ENCODE measurements at places on chromosomes 11 and 22.

GRCh38 chr11:64089915-64090805 lies 54.4 kb downstream of the FLRT1 start:
- DNase-seq, result no peak

DNA sequence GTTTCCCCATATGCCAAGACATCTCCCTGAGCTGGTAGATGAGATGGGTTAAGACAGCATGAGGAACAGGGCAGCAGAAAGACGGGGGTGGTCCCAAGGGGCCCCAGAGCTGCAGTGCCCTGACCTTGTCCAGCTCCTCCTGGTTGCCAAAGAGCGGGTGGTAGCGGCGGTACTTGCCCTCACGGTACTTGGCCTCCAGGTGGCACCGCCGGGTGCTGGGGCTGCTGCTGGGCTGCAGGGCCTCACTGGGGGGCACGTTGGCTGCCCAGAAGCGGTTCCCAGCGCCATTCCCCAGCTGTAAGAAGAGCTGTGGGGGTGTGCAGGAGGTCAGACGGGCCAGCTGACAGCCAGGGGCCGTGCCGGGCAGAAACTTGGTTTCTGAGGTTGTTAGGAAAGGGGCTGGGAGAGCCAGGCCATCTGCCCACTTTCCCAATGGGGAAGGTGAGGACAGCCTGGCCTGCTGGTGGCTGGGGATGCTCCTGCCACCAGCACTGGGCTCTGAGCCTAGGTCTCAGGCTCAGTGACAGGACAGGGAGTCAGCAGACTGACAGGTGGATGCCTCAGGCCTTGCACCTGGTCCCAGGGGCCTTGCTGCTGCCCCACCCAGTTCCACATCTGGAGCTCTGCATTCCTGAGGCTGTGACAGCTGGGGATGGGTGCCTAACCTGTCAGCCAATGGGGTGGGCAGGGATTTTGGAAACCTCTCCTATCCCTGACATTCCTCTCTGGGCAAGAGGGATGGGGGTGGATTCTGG lies 30.0 kb upstream of the PDE2A start:
- DNase-seq, result no peak

DNA sequence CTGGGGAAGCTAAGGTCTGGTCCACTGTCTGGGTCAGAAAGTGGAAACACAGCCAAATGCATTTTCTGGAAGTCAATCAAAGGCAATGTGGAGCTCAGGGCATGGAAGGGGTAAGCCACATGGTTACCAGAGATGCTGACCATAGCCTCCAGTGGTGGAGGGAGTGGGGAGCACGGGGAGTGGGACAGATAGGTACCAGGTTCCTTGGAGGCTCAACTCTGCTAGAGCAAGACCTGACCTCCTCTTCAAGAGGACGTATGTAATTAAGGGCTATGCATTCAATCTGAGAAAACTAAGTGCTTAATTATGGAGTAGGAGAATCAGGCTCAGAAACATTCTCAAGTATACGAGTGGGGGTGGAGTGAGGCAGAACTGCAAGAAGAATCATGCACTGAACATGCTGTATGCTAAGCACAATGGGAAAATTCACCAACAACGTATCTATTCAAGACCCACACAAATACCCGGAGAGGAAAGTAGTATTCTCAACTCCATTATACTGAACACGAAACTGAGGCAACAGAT lies 65.2 kb upstream of the PHOX2A start:
- no peak for DNase-seq

GRCh38 chr11:104365676-104366075 lies 201.7 kb upstream of the PDGFD start:
- no peak for DNase-seq

DNA sequence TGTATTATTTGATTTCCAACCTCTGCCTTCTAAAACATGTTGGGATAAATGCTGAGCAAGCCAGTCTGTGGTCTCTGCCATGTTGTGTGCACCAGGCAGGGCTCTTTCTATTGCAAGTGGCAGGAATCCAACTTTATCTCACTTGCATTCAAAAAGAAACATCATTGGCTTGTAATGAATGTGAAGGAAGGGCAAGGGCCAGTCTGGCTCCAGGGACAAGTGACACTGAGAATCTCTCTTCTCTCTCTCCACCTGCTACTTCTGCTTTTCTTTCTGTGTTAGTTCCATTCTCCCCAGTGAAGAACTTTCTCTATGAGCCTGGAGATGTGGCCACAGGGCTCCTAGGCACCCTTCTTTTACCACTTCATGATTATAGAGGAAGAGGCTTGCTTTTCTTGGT lies 329.9 kb upstream of the NCAM1 start:
- DNase-seq, result no peak

DNA sequence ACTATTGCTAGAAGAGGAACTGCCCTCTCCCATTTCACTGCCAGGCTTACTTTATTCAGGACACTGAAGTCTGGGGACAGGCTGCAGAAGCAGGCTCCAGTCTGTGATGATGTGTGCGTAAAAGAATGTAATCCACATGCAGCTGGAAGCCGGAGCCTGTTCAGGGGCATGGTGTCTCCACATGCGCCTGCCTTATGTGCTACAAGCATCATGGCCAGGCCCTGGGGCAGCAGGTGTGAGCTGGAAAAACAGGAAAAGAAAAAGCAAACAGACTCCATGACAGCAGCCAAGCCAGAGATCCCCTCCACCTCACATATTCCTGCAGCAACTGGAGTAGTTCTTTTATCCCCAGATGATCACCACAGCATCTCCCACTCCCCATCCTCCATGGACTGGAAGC lies 33.4 kb downstream of the ARFGAP2 start:
- no peak for DNase-seq

GRCh38 chr22:42964994-42965699 lies 49.8 kb downstream of the PACSIN2 start:
- DNase-seq, result no peak

- DNase-seq, result no peak
Measured at GRCh38 chr11:96205460-96205809, 137.6 kb downstream of the MAML2 start.

DNA sequence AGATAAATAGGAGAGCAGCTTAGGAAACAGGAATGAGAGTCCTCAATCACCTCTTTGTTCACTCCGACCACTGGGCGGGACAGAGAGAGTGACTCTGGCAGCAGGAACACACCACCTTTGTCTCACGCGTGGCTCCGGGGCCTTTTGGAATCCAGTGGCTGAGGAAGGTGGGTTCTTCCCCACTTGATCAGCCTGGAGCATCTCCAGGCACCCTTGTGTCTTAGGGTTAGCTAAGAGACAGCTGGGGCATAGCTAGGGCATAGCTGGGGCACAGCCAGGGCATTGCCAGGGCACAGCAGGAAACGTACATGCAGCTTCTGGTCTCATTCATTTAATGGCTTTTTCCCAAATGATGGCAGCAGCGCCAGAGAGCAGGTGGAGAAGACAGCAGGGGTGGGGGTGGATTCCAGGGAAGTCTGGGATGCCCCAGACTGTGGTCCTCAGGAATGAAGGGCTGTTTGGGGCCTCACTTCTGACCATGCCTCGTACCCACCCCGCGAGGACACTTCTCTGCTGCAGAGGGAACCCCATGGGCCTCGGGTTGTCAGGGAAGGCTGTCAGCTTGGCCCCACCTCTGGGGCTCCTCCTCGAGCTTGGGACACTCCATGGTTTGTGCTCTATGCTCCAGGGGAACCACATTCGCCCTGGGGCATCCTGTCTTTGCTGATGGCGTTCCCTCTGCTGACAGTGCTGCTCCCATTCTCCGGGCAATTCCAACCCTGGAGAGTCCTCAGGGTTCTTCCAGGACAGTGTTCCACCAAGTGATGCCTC lies 30.4 kb upstream of the SHANK2 start:
- no peak for DNase-seq

DNA sequence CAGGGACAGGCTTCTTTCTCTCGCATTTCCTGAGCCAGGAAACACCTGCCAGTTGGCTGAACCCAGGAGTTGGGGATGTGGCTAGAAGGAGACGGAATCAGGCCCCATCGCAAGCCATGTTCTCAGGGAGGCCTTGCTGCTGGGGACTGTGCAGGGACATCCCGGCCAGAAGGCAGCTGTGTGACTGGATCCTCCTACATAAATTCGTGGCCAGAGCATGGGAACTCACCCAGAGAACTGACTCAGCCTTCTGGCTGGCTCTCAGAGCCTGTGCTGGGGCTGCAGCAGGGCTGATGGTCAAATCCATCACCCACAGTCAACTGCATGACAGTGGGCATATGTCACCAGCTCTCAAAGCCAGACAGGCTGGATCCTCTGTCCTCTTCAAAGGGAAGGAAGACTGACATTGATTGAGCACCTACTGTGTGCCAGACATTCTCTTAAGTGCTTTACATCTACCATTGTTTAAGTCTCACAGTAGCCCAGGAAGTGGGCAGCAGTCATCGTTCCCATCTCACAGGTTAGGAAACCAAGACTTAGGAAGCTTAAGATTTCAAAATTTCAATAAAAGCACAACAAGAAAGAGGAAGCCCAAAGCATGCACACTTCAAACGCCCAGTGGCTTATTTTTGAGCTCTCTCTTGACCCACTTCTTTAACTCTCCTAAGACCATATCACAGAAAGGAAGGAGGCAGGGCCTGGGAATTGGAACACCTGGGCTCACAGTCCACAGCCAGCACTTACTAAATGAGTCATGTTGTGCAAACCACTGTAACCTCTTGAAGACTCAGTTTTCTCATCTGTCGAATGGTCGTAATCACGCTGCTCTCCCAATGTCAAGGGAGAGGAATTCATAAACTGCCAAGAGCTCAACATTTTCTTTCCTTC lies 30.9 kb upstream of the CACNG2 start:
- no peak for DNase-seq

DNA sequence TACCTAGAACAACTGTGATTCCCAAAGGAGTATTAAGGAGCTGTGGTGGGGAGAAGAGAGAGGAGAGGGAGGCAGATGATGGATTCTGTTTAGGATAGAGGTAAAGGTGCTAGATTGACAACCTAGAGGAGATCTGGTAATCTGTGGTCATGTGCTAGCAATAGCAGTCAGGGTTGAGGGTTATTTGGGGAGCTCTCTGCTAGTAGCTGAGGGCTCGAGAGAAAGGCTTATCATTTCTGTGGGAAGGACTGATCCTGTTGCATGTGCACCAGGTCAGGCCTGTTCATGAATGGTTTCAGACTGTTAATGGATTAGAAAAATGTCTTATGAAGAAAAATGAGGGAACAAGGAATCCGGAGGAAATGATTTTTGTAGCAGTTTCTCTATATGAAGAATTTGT lies 63.2 kb downstream of the MTMR3 start:
- no peak for DNase-seq

DNA sequence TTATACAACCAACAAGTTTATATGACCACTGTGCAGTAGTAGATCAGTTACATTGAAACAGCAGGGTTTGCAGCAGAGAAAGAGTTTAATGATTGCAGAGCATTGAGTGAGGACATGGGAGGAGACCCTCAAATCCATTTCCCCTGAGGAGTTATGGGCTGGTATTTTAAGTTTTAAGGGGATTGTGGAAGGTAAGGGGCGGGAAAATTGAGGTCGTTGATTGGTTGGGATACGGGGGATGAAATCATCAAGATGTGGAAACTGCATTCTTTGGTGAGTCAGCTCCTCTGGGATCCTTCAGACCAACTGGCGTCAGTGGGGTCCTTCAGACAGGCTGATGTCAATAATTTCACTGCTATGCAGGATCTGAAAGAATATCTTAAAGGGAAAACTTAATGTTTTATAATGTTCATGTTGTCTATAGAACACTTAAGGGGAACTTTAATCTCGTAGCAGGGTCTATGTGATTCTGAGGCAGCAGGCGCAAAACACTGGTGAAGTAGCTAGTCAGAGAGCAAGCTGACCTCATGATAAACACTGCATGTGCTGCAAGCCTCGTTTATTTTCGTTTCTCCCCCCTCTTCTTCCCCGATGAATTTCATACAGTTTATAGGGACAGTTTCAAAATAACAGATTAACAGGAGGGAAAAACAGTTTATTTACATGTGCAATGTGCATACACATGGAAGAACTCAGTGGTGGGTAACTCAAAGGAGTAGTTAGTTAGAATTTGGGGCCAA lies 17.4 kb upstream of the BACE1-AS start:
- DNase-seq, result no peak

GRCh38 chr11:13236626-13237025 lies 41.0 kb upstream of the BMAL1 start:
- DNase-seq, result no peak

DNA sequence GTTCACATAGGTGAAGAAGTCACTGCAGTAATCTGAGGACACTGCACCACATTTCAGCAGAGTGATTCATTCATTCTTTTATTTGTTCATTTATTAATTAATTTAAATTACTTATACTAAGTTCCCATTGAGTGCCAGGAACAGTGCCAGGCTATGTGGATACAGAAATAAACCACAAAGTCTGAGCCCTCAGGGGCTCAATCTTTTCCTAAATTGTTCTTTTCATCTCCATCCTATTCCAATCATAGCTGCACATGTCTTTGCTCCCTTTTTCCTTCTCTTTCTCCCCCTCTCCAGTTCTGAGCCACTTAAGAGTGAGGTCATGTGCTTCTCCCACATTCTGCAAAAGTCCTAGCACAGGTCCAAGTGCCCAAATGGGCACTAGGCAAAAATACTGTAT lies 4.9 kb downstream of the SYTL2 start:
- DNase-seq, result no peak

DNA sequence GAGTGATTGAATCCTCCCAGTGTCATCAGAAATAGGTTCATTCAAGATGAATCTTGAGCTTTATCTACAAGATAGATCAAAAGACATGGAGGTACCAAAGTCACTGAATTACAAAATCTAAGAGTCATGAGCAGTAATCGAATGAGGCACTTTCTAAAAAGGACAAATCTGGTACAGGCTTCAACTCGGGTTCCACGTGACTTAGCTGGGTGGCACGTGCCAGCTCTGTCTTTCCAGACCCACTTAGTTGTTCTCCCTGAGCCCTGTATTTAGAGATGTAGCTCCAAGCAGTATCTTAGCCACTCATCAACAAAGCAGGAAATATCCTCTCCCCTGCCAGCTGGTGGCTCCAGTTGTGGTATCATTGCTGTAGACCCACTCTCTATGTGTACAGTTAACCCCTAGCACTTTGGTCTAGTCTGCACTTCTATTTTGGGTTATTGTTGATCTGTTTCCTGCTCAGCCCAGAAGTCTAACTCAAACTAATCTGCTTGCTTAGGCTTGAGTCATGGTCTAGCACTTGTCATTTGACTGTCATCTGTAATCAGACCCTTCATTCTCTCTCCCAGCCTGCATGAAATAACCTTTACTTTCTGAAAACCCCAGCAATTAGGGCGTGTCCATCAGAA lies 528.7 kb downstream of the ETS1 start:
- no peak for DNase-seq

- DNase-seq, result no peak
Measured at GRCh38 chr11:23789938-23790371, 706.9 kb upstream of the LUZP2 start.

DNA sequence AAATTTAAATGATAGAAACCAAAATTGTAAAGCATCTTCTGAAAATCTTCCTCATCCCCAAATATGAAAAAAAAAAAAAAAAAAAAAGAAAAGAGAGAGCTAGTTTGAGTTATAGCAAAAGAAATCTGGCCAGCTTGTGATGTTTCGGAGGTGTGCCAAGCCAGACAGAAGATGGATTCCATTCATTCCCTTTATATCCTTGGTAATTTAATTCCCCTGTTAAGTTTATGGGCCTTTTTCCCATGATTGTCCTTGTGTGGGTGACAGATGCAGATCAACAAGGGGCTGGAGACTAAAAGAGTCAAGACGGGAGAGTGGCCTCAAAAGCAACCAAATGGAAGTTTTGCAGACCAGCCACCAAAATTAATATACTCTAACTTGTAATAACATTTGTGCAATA lies 47.6 kb upstream of the PARVA start:
- no peak for DNase-seq
